ENCODE measurements at places on chromosomes 12 and 14.

- no peak for DNase-seq
These were observed 72.8 kb downstream of the PITPNM2 start for GRCh38 chr12:123078120-123078465.

DNA sequence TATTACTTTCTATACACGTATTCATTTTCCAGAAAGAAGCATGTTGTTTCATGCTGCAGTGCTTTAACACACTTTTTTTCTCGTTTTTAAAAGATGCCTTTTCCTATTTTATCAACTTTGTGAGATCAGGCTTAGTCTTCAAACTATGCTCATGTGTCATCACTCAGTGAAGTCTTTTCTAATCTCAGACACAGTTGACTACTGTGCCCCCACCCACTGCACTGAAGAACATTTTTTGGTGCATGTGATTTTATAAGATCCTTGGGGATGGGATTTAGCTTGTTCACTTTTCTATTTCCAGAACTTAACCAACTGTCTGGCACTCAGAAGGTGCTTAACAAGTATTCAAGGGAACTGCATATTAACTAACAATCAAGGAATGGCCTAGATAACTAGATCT is 85.5 kb downstream of the CDK17 start:
- DNase-seq, result no peak

DNA sequence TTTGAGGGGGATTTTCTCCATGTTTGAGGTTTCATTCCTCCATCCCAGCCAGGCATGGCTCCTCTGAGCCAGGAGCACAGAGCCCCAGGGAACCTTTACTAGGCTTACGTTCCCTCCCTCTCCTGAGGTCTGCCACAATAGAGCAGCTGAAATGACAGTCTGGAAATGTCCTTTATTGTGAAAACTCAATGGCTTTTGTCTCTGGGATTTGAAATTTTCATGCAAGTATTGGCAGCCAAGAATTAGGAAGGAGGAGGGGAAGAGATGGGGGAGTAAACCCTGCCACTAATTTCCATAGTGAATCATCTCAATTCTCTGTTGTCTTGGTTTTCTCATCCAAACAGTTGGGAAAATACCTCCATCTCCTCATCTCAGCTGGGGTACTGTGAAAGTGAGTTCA is 2.6 kb upstream of the PLEKHG3 start:
- no peak for DNase-seq

- no peak for DNase-seq
These were observed 6.4 kb downstream of the APOLD1 start for GRCh38 chr12:12791756-12792369.

- DNase-seq, result no peak
These were observed 56.8 kb downstream of the SLC8B1 start for GRCh38 chr12:113278141-113278540.

GRCh38 chr14:90850487-90850886 is 34.3 kb upstream of the TTC7B start:
- DNase-seq, result no peak

DNA sequence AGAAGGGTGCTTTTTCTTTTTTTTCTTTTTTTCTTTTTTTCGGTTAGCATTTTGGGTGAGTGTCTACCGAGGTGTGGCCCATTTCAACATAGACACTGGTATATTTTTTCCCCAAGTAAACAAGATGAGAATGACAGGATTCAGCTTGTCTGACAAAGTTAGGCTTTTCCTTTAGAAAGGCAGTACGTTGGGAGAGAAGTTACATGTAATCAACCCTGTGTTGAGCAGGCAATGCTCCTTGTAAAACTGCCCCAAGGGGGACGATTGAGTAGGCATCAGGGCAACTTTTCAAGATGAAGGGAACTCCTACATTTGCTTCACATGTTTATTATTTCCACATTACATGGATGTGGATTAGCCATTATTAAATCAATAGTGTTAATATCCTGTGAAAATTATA is 1.7 kb downstream of the EMP1 start:
- DNase-seq, result no peak
